Thoracic aorta (tissue), 2 donors: ENCODE measurements at places on chromosomes 16 and 17.
A peak's percentile ranks its signal among the peaks of the same experiment; 100 is the strongest.

DNA sequence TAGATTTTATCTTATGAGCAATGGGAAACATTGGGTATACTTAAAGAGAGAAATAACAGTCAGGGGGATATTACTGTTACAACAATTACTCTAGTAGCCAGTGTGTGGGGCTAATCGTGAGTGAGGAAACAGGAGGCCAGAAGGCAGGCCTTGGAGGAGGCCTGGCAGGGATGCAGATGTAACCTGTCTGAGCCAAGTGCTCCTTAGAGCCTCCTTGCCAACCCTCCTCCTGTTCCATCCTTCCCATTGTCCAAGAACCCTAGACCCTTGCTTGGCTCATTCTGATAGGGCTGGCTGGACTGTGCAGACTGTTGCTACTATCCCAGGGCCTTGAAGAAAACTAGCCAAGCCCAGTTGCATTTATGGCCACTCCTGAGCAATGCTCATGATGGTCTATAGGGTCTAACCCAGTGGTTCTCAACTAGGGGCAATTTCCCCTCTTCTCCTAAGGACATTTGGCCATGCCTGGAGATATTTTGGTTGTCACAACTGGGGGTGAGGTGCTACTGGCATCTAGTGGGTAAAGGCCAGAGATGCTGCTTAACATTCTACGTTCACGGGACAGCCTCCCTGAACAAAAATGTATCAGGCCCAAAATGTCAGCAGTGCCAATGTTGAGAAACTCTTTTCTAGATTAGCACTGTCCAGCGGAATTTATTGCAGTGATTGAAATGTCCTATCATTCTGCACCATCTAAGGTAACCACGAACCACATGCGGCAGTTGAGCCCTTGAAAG lies 24.4 kb upstream of the WSCD1 start:
- no peaks in the 10 kb centered on the region for H3K27me3 ChIP-seq
- H3K4me3 ChIP-seq = no peak overlapping the region
- no peak for DNase-seq
- H3K27ac ChIP-seq = no peak overlapping the region

DNA sequence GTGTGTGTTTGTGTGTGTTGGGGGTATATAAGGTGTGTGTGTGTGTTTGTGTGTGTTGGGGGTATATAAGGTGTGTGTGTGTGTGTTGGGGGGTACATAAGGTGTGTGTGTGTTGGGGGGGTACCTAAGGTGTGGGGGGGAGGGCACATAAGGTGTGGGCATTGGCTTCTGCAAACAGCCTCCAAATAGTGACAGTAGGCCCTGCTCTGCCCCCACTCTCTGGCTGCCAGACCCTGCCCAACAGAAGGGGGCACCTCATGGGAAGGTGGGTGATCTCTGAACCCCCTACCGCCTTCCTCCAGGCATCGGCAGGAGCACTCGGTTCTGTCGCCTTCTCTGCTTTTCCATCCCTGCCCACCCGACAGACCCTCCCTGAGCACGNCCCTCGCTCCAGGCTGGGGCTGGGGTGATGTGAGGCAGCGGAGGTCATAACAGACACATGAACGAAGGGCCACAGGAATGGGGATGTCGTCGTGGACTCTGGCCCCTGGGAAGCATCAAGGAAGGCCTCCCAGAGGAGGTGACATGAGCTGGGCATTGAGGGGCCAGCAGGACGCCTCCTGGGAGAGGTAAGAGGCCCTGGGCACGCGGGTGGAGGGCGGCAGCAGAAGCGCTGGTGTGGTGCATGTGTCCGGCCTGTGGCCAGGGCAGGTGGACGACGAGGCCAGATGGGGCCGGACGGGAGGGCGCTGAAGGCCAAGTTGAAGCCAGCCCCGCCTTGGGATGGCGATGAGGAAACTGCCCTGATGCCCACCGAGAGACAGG lies 136.6 kb upstream of the RPH3AL start:
- no peak for DNase-seq
- H3K4me1 ChIP-seq = peaks cover 16% of the 10 kb centered on the region
- H3K4me3 ChIP-seq = peak overlapping the region; percentile 89
- H3K36me3 ChIP-seq = no peaks in the 10 kb centered on the region
- H3K27me3 ChIP-seq = no peaks in the 10 kb centered on the region

- H3K4me3 ChIP-seq = no peak overlapping the region
- no peak overlapping the region for H3K27ac ChIP-seq
- H3K27me3 ChIP-seq = no peaks in the 10 kb centered on the region
- no peak for DNase-seq
Measured at GRCh38 chr17:2051933-2052559, 2.9 kb upstream of the HIC1 start.

DNA sequence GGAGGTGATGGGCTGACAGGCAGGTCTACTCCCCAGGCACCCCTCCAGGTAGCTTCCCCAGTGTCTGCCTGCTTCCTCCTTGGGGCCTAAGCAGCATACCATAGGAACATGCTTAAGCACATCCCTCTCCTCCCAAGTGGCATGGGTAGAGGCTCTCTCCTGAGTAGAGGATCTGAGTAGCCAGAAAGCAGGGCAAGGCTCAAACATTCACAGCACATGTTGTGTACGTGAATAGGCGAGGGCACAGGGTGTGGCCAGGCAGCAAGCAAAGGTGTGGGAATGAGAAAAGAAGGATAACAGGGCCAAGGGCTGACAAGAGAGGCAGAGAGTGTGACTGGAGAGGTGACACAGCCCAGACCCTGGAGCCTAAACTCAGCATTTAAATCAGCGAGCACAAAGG lies 29.7 kb upstream of the GFOD2 start:
- DNase-seq = no peak
- no peak overlapping the region for H3K27ac ChIP-seq
- no peaks in the 10 kb centered on the region for H3K27me3 ChIP-seq
- no peak overlapping the region for H3K4me3 ChIP-seq

DNA sequence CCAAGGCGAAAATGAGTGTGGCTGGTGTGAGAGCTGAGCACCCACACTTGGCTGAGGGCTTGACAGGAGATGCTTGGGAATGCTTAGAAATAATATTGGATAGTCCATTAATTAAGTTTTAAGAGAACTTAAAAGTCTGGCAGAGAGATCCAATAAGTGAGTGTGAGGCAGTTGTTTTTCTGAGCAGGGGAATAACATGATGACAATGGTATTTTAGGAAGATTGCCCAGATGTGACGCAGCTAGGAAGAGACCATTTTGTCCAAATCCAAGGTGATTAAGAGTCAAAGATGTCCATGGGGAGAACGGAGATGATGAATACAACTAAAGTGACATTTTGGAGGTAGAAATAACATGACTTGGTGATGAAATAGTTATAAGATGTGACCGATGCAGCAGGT lies 102.8 kb upstream of the AXIN2 start:
- no peaks in the 10 kb centered on the region for H3K4me1 ChIP-seq
- DNase-seq = no peak
- no peaks in the 10 kb centered on the region for H3K27me3 ChIP-seq
- no peaks in the 10 kb centered on the region for H3K36me3 ChIP-seq
- H3K27ac ChIP-seq = no peak overlapping the region

- H3K4me3 ChIP-seq = no peak overlapping the region
- H3K27me3 ChIP-seq = no peaks in the 10 kb centered on the region
- peaks cover 39% of the 10 kb centered on the region for H3K36me3 ChIP-seq
- DNase-seq = no peak
- H3K27ac ChIP-seq = no peak overlapping the region
Measured at GRCh38 chr16:89909777-89910716, 8.6 kb upstream of the MC1R start.

- no peak for DNase-seq
- no peaks in the 10 kb centered on the region for H3K27me3 ChIP-seq
- H3K4me3 ChIP-seq = no peak overlapping the region
Measured at GRCh38 chr16:74778646-74779045, 4.0 kb upstream of the FA2H start.

DNA sequence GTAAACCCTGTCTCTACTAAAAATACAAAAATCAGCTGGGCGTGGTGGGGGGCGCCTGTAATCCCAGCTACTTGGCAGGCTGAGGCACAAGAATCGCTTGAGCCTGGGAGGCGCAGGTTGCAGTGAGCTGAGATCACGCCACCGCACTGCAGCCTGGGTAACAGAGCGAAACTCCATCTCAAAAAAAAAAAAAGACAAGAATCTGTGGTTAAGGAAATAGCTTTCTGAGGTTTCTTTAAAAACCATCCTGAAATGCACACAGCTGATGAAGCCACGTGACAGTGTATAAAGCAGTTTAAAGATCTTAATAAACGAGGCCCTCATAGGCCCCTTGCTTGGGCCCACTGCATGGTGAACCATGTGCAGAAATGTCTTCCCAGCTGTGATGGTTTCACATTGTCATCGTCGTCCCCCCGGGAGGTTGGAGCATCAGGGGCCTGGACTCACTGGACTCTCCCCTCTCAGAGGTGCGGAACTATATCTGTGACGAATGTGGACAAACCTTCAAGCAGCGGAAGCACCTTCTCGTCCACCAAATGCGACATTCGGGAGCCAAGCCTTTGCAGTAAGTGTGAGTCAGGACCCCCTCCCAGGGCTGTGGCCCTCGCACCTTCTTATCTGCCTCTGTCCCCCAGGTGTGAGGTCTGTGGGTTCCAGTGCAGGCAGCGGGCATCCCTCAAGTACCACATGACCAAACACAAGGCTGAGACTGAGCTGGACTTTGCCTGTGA lies 16.2 kb downstream of the ZNF276 start:
- no peaks in the 10 kb centered on the region for H3K27me3 ChIP-seq
- DNase-seq = no peak
- H3K27ac ChIP-seq = no peak overlapping the region

GRCh38 chr17:44940317-44940716 lies 7.3 kb downstream of the KIF18B start:
- no peak overlapping the region for H3K27ac ChIP-seq
- H3K36me3 ChIP-seq = no peaks in the 10 kb centered on the region
- H3K27me3 ChIP-seq = no peaks in the 10 kb centered on the region
- no peak for DNase-seq

DNA sequence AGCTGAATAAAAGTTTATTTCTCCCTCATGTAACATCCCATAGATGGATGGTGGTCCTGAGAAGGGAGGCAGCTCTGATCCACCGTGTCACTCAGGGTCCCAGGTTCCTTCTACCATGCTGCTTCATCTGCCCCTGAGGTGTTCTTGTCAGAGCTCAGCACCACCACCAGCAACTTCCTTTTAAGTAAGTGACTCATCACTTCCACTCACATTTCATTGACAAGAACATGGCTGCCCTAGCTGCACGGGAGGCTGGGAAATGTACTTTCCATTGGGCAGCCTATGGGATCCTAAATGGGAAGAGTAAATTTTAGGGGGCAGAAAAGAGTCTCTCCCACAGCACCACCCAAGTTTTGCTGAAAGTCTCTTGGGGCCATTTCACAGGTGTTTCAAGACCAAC lies 134.7 kb downstream of the USP31 start:
- H3K27me3 ChIP-seq = no peaks in the 10 kb centered on the region
- H3K36me3 ChIP-seq = no peaks in the 10 kb centered on the region
- no peaks in the 10 kb centered on the region for H3K4me1 ChIP-seq
- no peak overlapping the region for H3K4me3 ChIP-seq
- no peak for DNase-seq
- H3K27ac ChIP-seq = no peak overlapping the region

DNA sequence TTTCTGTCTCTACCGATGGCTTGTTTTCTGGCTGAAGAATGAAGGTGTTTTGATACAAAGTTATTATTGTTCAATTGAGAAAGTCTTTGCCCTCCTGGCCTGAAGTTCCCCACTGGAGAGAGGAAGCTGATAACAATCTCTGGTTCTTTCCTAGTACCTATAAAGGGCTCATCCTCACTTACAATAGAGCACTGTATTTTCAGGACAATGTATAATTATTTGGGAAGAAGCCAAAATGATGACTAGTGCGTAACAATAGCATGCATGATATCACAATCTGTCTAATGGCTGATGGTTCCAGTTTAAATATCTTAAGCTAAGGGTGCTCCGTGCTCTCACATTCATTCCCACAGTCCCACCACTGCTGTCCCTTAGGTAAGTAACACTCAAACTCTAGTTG lies 230.7 kb downstream of the IRX3 start:
- no peak overlapping the region for H3K4me3 ChIP-seq
- no peaks in the 10 kb centered on the region for H3K27me3 ChIP-seq
- no peaks in the 10 kb centered on the region for H3K4me1 ChIP-seq
- H3K27ac ChIP-seq = no peak overlapping the region
- no peak for DNase-seq
- H3K36me3 ChIP-seq = no peaks in the 10 kb centered on the region

DNA sequence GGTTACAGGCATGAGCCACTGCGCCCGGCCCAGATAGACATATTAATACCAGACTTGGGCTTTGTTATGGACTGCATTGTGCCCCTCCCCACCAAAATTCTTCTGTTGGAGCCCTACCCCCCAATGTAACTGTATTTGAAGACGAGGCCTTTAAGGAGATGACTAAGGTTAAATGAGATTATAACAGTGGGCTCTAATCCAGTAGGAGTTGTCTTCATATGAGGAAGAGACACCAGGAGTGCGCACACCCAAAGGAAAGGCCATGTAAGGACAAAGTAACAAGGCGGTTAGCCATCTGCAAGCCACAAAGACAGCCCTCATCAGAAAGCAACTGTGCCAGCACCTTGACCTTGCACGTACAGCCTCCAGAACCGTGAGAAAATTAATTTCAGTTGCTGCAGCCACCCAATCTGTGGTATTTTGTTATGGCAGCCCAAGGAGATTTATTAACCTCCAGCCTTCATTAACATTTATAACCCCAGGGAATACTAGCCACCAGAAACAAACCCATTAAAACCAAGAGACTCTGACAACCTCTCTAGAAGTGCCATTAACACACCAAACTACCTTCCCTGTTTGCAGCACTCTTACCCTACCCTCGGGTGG lies 107.6 kb downstream of the TTC19 start:
- H3K27me3 ChIP-seq = no peaks in the 10 kb centered on the region
- no peak for DNase-seq
- H3K4me3 ChIP-seq = no peak overlapping the region
- H3K36me3 ChIP-seq = no peaks in the 10 kb centered on the region
- H3K4me1 ChIP-seq = no peaks in the 10 kb centered on the region

- no peaks in the 10 kb centered on the region for H3K27me3 ChIP-seq
- no peak overlapping the region for H3K4me3 ChIP-seq
Measured at GRCh38 chr17:78568494-78569115, 8.6 kb downstream of the DNAH17 start.

- no peaks in the 10 kb centered on the region for H3K27me3 ChIP-seq
- H3K36me3 ChIP-seq = no peaks in the 10 kb centered on the region
- no peak overlapping the region for H3K27ac ChIP-seq
- no peak for DNase-seq
- H3K4me3 ChIP-seq = peak overlapping the region; percentile 68
Measured at GRCh38 chr16:74775255-74775654, 635 bp upstream of the FA2H start.

- H3K4me3 ChIP-seq = peak overlapping the region; percentile 68
- H3K36me3 ChIP-seq = no peaks in the 10 kb centered on the region
- DNase-seq = no peak
Measured at GRCh38 chr17:48012151-48012520, 25.5 kb downstream of the COPZ2 start.

- no peaks in the 10 kb centered on the region for H3K27me3 ChIP-seq
- no peak overlapping the region for H3K4me3 ChIP-seq
- H3K36me3 ChIP-seq = no peaks in the 10 kb centered on the region
- H3K27ac ChIP-seq = no peak overlapping the region
- no peak for DNase-seq
Measured at GRCh38 chr17:44152875-44153274, 11.1 kb downstream of the HROB start.
